Stimulated activated naive CD4-positive, alpha-beta T cell (primary cell): ENCODE measurements at places on chromosomes 4 and X.

- DNase-seq: no peak
Observed at GRCh38 chrX:95539041-95539440, 1145.6 kb upstream of the DIAPH2 start.

DNA sequence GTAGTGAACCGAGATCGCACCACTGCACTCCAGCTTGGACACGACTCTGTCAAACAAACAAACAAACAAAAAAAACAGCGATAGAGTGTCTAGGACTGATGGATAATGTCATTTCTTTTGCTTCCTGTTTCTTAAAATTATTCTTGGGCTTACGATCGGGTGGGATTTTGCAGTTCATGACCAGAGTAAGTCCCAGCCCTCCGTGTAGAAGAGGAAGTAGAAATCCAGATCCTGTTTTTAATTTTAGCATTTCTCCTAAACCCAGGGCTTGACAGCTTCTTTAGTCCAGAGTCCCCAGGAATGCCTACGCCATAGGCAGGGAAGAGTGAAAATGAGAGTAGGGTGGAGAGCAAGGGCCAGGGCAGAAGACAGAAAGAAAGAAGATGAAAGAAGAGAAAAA lies 94.3 kb downstream of the HPRT1 start:
- DNase-seq: no peak

DNA sequence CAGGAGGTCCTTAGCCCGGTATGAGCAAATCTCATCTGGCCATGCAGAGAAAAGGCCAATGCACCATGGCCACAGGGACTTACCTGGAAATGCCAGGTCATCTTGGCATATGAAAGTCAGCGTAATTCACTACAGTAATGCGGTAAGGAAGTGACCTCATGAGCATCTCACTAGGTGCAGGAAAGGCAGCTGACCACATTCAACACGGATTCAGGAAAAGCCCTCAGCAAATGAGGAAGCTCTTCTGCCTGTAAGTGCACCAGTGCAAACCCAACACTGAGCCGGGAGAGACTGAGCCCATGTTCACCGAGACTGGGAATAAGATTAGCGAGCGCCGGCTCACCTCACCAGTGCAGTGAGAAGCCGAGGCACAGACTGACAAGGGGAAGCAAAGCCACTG lies 23.7 kb downstream of the LRPAP1 start:
- DNase-seq: no peak

DNA sequence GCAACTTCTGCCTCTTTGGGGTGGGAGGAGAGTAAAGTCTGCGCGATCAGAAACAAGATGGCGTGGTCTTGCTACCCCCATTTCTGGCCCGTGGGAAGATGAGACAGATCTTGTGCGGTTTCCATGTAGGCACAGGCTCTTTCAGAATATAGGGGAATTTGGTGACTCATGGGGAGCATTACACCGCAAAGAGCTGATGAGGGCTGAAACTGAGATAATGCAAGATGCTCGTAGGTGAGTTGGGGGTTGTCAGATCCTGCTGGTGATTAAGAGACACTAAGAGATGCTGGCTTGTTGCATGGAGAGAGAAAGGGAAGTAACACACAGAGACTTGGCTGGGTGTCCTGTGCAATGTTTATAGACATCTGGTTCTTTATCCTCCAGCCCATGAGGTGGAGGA lies 1.5 kb downstream of the EVC start:
- DNase-seq: no peak

DNA sequence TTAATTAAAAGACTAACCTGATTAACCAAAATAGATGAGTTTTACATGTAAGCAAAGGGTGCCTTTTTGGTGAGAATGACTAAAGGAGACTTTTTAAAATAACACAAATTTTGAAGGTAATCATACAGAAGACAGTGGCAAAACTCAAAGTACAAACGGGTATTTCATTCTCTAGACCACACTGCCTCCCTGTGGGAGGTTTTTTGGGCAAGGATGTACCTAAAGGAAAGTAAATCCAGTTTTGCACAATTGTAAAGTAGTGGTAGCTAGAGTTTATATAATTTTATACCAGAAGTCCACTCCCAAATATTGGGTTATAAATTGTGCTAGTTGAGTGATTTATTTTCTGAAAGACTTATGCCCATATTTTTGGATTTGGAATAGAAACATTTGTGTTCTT lies 201.0 kb downstream of the PAPSS1 start:
- no peak for DNase-seq

- no peak for DNase-seq
Observed at GRCh38 chrX:132810964-132811712, 147.3 kb downstream of the HS6ST2 start.

- DNase-seq: no peak
Observed at GRCh38 chr4:161828061-161828460, 335.7 kb downstream of the FSTL5 start.
